Effector CD8-positive, alpha-beta T cell (primary cell): ENCODE measurements at places on chromosomes 4 and X.

GRCh38 chr4:77843628-77844027 is 19.0 kb upstream of the MRPL1 start:
- no peak for DNase-seq

DNA sequence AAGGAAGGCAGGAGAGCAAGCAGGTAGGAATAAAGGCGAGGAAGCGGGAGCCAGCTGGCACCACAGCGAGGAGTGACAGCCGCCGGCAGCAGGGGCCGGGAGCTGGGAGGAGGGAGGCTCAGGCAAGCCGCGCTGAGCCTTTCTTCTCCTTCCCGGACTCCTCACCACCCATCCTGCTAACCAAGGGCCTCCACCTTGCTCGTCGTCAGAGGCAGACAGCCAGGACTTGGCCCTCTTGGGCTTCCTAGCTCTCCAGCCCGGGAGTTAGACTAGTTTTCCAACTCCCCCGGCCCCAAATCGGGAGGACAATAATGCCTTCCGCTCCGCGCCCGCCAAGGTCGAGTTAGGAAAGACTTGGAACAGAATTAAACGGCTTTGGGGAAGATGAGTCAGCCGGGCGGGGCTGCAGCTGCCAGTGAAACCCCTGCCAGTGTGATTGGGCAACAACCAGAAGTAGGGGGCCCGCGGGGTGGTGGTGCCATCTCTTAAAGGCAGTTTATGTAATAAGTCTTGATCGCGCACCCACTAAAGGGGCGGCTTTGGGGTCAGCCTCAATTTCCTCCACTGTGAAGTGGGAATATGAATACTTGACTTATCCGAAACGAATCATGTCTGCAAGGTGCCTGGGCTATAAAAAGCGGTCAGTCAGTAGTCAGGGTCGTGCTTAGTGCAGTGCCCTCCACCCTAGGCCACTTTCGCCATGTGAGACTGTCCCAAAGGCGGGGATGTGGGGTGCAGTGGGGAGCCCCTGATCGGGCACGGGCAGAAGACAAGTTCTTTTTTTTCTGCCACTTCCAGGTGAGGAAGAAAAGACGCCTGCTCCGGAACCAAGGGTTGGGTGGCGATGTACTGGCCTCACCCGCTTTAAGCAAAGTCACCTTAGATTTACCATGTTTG is 6.7 kb upstream of the HSD17B10 start:
- peak; percentile 3 for DNase-seq

DNA sequence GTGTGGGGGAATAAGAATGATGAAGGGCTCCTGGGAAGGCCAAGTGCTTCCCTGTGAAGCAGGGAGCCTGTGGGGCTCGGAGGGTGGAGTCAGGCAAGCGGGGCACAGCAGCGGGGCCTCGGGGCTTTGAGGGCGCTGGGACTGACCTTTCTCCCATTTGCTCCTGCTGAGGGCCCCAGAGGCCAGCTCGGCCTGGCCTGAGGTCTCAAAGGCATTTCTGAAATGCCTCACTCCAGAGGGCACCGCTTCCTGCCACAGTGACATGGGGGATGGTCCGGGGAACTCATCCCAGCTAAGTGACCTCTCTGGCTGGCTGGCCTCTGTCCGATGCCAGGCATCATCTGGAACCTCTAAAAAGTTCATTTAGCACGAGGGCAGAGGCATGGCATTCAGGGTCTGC is 98.8 kb upstream of the STX18 start:
- DNase-seq = no peak

GRCh38 chrX:85243761-85244449 is at the start of the genes SATL1 and ZNF711:
Gene SATL1 (minus strand): TSS chrX:85243779. CDS start chrX:85108968, 134,811 bp downstream.
Gene ZNF711 (plus strand): TSS chrX:85243991. CDS start chrX:85247573, 3,582 bp downstream.
- peak; percentile 5 for DNase-seq

DNA sequence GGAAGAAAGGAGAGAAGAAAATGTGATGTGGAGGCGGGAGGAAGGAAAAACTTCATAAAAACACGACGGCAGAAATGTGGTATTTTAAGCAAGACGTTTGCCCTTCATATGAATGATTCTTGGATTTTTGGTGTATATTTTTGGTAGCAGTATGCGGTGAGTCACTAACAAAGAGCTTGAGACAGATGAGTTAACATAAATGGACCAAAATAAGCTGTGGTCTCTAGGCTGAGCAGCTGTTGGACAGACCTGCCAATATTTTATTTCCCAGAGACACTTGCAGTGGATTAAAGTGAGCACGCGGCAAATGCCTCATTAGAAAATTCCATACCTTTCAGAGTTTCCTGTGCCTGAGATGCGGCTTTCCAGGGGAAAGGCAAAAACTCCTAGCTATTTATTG is 43.1 kb upstream of the RPS6KA3 start:
- no peak for DNase-seq

DNA sequence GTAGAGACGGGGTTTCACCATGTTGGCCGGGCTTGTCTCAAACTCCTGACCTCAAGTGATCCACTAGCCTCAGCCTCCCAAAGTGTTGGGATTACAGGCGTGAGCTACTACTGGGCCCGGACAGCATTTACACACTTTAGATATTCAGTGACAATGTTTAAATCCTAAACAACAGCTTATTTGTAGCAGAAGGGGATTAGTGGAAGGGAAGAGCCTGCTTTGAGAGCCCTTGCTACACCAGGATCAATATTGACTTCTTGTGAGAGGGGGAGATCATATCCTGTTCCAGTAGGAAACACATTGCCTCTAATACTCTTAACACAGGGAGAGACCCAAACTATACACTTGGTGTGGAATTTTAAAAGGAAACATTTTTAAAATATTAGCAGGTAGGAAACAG is 7.1 kb downstream of the MGST2 start:
- DNase-seq = no peak

DNA sequence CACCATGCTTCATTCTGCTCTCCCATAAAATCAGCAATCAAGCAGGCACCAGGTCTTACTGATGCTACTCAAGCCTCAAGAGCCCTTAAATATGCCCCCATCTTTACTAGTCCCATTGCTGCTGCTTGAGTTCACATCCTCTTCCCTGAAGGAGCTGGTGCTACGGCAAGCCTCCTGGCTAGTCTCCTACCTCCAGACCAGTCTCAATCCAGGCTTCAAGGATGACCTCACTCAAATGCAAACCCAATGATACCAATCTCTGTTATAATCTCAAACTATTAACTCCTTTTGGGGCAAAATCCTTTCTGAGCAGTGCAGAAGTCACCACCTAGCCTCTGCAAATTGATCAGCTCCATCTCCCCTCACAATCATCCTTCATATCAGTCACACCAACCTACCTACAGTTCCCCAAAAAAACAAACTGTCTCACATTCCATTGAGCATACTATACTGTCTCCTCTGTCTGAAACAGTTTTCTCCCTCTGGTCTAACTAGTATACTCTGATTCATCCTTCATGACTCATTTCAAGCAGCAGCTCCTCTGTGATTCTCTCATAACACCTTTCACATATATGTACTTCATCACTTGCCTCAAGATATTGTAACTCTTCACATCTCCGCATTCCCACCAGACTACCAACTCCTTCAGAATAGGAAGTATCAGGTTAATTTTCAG is 30.0 kb downstream of the PAPSS1 start:
- no peak for DNase-seq

- no peak for DNase-seq
Observed at GRCh38 chr4:125331116-125331515, 16.4 kb downstream of the FAT4 start.

DNA sequence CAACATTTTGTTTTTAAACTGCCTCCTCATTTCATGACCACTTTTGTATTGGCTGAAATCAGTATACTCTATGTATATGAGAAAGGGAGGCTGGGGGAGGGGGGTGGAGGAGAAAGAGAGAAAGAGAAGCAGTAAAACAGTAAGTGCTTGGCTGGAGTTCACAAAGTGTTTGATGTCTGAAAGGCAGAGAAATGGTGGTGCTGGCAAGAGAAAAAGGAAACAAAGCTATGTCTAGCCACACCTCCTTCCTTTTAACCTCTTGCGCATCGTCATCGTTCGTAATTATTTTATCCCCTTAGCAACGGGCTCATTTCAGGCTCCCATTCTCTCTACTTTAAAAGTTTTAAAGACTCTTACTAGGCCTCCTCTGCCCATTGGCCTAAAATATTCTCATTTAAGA is 25.6 kb downstream of the RPA4 start:
- DNase-seq = no peak

DNA sequence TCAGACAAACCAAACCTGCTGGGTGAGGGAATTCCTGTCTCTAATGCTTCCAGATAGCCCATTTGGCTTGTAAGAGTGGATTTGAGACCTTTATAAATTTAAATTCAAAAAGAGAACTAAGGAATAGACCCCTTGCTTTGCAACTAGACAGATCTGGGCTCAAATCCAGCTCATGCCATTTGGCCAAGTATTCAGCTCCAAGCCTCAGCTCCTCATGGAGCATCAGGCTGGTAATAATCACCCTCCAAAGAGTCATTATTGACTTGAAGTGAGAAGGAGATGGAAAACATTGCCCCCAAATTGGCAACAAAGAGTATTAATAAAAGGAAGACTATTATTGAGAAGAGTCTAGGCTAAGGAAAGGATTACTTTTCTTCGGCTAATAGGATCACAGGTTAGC is 134.7 kb downstream of the PDE5A start:
- no peak for DNase-seq

DNA sequence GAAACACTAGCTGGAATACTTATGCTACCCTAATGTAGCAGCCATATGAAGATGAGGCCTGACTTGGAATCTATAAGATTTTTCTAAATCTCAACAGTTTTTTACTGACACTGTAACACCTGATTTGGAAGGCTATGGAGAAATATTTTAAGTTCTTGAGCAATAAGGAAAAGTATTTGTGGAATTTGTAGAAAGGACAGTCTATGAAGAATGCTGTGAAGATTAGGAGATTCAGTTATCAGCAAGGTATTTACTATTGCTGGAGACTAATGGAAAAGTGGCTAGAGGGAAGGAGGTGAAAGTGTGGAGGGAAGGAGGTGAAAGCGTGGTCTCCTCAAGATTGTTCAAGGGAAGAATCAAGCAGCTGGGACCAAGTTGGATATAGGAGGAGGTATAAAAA is 190.0 kb upstream of the EMCN start:
- DNase-seq = no peak

- no peak for DNase-seq
Observed at GRCh38 chr4:186778134-186778533, 54.5 kb upstream of the FAT1 start.

GRCh38 chrX:9862953-9863352 is 76.7 kb downstream of the SHROOM2 start:
- no peak for DNase-seq

GRCh38 chr4:5619913-5620625 is 88.3 kb downstream of the EVC2 start:
- no peak for DNase-seq

- no peak for DNase-seq
Observed at GRCh38 chr4:80171251-80171650, 26.1 kb upstream of the PRDM8 start.

DNA sequence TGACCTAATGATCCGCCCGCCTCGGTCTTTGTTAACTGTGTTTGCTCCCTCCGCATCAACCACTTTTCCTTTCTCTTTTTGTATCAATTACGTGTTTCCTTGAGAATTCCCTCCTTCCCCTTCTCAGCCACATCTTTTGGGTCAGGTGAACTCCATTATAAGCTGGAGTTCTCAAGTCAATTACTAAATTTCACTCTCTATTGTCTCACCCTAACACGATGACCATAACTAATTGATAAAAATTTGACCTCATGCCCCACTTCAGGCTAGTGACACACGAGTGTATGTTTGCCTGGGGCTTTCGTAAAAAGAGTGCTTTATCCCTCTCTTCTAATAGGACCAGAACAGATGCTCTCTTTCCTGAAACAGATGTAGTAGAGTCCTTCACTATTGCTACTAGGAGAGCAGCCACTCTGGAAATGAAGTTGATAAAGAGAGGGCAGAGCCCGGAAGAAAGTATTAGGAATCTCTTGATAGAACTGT is 403.6 kb upstream of the ANXA10 start:
- DNase-seq = no peak

DNA sequence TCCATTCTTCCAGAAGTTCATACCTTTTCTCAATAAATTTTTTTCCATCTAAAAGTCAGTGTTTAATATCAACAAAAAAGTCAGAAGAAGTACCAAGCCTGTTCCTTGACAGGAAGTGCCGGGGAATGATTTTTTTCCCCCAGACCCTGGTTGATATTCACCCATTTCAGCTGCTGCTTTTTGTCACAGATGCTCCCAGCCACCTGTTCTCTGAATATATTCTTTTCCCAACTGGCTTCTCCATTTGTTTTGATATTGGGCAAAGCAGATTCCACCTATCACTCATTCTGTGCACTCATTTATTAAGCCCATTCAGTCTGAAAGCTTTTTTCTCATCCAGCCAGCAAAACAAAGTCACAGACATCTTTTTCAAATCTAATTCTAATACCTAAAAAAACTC is 139.9 kb downstream of the FRMPD4 start:
- no peak for DNase-seq

- no peak for DNase-seq
Observed at GRCh38 chr4:78618436-78618835, 66.9 kb downstream of the ANXA3 start.

GRCh38 chr4:73707918-73708577 is 32.3 kb upstream of the CXCL8 start:
- DNase-seq = no peak

DNA sequence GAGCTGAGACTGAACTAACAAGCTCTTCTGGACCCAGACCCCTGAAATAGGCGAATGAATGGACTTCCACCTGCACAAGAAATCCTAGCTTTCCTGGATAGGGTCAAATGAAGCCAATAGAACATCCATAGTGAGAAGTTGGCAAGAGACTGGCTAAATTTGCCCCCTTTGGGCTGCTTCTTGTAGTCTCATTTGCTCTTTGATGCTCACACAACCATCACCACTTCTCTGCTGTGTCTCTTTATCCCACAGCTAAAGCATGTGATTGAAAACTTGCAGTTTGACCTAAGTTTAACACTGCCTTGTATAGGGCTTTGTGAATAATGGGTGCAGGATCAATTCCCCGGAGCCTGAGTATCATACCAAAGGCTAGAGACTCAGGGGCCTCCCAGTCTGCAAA is 38.2 kb downstream of the NLGN3 start:
- DNase-seq = no peak

DNA sequence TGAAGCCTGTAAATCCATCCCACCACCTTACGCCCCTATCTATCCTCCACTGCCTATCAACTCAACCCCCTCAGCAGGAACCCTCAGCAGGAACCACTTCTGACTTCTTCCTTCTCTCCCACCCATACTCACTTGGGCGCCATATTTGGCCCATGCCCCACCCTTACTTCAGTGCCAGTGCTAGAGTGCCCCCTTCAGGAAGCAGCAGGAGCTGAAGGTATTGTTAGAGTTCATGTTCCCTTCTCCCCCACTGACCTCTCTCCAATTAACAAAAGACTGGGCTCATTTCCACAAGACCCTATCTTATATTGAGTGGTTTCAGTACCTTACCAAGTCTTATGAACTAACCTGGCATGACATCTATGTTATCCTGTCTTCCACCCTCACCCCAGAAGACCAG is 363.1 kb upstream of the SLIT2 start:
- no peak for DNase-seq

DNA sequence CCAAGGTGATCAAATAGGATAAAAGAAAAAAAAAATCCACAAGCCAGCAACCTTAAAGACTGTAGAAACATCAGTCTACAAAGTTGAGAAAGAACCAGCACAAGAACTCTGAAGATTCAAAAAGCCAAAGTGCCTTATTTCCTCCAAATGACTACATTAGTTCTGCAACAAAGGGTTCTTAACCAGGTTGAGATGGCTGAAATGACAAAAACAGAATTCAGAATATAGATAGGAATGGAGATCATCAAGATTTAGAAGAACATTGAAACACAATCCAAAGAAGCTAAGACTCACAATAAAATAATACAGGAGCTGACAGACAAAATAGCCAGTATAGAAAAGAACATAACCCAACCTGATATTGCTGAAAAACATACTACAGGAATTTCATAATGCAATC is 156.5 kb upstream of the ZCCHC13 start:
- no peak for DNase-seq
